T-helper 17 cell (primary cell): ENCODE measurements at places on chromosomes 1 and 21. TPM values are rescaled to one million over a fixed set of nuclear protein-coding genes. Genes with fewer than 3 reads are reported as not detected.

- peak overlapping the region; percentile 93 for H3K4me3 ChIP-seq
- peaks cover 17% of the 10 kb centered on the region for H3K4me1 ChIP-seq
- peaks cover 11% of the 10 kb centered on the region for H3K27me3 ChIP-seq
- peaks cover 4% of the 10 kb centered on the region for H3K36me3 ChIP-seq
- H3K27ac ChIP-seq = peak overlapping the region; percentile 81
- no peak for DNase-seq
These were observed 1.4 kb upstream of the DNAJC11 start for GRCh38 chr1:6703016-6703415.

GRCh38 chr1:209412036-209412435 lies 171.5 kb upstream of the CAMK1G start:
- H3K27me3 ChIP-seq = peaks cover 67% of the 10 kb centered on the region
- peaks cover 2% of the 10 kb centered on the region for H3K4me1 ChIP-seq
- DNase-seq = no peak
- H3K27ac ChIP-seq = no peak overlapping the region

- no peak for DNase-seq
- H3K4me3 ChIP-seq = no peak overlapping the region
- no peaks in the 10 kb centered on the region for H3K4me1 ChIP-seq
- peaks cover 11% of the 10 kb centered on the region for H3K27me3 ChIP-seq
- H3K36me3 ChIP-seq = peaks cover 4% of the 10 kb centered on the region
These were observed 33.7 kb upstream of the AK4 start for GRCh38 chr1:65114322-65114721.

- peak; percentile 75 for DNase-seq
- peaks cover 50% of the 10 kb centered on the region for H3K4me1 ChIP-seq
- H3K4me3 ChIP-seq = peak overlapping the region; percentile 92
- no peaks in the 10 kb centered on the region for H3K27me3 ChIP-seq
These were observed 838 bp downstream of the CCDC28B start for GRCh38 chr1:32201011-32201855.

- DNase-seq = no peak
- H3K27ac ChIP-seq = no peak overlapping the region
- no peaks in the 10 kb centered on the region for H3K36me3 ChIP-seq
- H3K4me1 ChIP-seq = peaks cover 19% of the 10 kb centered on the region
- no peak overlapping the region for H3K4me3 ChIP-seq
These were observed 82.9 kb downstream of the GALNT2 start for GRCh38 chr1:230149751-230150584.

Gene PLA2G2C
- total RNA-seq = not detected

Gene CACHD1
- total RNA-seq = not detected

Gene VANGL1
- 3.7 TPM for total RNA-seq

Gene IQCC
- 3.2 TPM for total RNA-seq

Gene CALML6
- total RNA-seq = 0.35 TPM

Gene MAN1A2
- 51.6 TPM for total RNA-seq

Gene DNALI1
- total RNA-seq = not detected
